ENCODE measurements at places on chromosomes 3 and 15.

DNA sequence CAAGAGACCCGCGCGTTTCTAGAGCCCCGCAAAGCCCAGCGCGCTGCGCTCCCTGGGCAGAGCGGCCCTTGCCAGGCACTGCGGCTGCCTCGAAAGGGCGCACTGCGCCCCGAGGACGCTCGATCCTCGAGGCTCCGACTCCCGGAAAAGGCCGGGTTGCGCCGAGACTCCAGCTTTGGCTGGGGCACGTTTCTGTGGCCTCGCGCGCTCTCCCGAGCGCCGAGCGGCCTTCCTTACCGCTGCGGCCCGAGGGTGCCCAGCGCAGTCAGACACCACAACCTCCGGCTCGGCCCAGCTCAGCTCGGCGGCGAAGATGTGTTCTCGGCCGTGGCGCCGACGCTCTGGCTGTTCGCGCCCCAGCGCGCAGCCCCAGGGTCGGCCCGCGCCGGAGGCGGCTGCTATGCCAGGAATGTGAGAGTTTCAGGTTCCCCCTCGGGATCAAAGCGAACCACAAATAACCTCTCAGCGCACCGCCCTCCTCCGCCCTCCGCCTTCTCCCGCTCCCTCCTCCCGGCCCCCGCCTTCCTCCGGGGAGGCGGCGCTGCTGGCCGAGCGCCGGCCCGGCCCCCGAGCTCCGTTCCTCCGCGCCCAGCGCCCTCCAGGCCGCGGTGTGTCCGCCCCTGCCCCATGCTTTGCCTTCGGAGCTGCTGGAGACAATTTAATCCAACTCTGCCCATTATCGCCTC lies at the start of gene AMOTL2:
AMOTL2 (minus strand) TSS at position 343 of the 686 bp plus-strand sequence. CDS start 3,014 bp downstream, outside the sequence.
- no peak for DNase-seq

GRCh38 chr15:91368611-91369010 lies 268.6 kb downstream of the SV2B start:
- no peak for DNase-seq

DNA sequence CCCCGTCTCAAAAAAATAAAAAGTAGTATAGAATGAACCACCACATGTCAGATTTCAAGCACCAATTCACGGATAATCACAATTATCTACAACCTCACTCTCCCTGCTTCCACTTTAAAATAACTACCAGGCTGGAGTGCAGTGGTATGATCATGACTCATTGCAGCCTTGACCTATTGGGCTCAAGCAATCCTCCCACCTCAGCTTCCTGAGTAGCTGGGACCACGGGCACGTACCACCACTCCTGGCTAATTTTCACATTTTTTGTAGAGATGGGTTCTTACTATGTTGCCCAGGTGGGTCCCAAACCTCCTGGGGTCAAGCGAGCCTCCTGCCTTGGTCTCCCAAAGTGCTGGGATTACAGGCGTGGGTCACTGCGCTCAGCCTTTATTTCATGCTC lies 38.1 kb upstream of the LDHAL6B start:
- no peak for DNase-seq

DNA sequence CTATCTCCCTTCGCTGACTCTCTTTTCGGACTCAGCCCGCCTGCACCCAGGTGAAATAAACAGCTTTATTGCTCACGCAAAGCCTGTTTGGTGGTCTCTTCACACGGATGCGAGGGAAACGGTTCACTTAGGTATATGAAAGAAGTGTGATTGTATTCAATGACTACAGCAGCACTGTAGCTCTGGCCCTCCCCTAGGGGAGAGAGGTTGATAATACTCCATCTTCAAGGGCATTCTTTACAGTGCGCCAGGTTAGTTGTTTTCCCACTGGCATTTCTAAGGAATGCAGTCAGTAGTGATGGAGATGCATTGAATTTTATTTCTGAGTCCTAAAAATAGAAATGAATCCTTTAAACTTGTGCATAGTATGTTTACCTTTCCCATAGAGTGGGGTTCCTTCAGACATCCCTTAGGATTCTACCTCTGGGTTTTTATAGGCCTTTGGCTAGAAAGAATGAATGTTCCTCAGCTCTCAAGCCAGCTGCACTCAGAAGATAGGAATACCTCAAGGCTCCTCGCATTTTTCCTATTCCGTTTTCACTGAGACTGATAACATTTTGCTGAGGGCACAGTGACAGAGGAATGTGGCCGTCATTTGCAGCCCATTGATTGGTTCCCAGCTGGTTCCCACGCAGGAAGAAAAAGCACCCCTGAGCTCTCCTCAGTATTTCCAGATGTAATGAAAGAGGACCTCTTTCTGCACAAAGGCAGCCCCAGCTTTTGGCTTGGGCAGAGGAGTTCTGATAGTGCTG lies 131.8 kb upstream of the C2CD4B start:
- DNase-seq = no peak

DNA sequence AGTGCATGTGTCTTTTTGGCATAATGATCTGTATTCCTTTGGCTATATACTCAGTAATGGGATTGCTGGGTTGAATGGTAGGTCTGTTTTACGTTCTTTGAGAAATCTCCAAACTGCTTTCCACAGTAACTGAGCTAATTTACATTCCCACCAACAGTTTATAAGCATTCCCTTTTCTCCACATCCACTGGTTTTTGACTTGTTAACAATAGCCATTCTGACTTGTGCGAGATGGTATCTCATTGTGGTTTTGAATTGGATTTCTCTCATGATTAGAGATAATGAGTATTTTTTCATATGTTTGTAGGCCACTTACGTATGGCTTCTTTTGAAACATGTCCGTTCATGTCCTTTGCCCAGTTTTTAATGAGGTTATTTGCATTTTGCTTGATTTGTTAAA lies 117.7 kb downstream of the CHCHD4 start:
- DNase-seq = no peak

DNA sequence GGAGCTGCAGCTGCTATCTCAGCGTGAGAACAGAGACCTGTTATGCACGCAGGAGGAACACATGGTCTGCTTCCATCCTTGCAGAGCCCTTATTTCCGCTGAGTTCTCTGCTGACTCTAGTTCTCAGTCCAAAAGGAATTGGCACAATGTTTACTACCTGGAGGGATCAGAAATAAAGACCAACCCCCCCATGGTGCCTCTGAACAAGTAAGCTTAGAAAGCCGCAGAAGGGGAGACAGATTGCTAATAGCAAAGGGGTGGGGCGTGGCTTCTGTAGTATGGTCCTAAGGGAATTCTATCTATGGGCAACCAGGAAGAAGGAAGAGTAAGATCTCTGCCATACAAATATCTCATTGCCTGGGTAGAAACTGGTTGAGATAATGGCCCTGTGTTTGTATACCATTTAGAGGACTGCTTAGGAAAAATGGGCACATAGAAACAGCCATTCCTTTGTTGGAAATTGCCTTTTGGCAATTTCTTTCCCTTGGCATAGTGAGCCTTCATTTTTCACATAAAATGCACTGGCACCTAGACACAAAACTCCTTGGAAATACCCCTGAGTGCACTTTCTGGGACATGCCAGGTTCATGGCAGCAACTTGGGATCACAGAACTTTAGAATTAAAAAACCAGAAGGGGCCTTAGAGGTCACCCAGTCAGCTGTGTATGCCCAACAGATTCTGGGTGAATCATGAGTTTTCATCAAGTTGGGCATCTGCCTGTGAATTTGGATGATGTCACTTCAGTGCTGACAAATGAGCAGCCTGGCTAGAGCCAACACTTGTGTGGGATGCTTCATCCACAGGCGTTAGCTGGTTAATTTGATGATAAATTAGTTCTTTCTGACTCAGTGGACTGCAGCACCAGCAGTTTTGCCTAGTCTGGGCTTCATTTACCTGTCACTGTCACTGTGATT lies 57.4 kb upstream of the STXBP5L start:
- no peak for DNase-seq

GRCh38 chr3:33915796-33916546 lies 117.5 kb downstream of the PDCD6IP start:
- no peak for DNase-seq
